Fibroblast of lung (primary cell): ENCODE measurements at places on chromosomes 12 and 14.
A peak's percentile ranks its signal among the peaks of the same experiment; 100 is the strongest.

GRCh38 chr12:125166041-125166440 lies 100.8 kb downstream of the AACS start:
- DNase-seq, result no peak

GRCh38 chr12:64819816-64820402 lies 4.5 kb upstream of the TBC1D30 start:
- no peak for DNase-seq

GRCh38 chr14:77640756-77641533 lies 24.5 kb upstream of the SPTLC2 start:
- DNase-seq, result peak; percentile 30

DNA sequence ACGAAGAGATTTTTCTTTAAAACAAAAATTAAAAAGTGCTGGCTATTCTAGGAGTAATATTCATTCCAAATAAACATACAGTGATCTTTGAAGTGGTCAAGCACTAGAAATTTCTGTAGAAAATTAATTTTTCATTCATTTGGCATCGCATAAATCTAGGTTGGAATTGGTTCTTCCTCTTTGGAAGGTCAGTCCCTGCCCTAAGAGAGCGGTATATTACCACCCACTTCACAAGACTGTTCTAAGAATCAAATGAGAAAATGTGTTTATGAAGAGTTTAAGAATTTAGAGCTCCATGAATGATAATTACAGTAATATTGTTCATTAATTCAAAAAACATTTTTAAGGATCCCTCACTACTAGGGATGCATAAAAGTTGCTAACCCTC lies 444 bp upstream of the GEMIN2 start:
- no peak for DNase-seq

- peak; percentile 53 for DNase-seq
Observed at GRCh38 chr14:94129758-94130414, 482 bp upstream of the IFI27L2 start.

DNA sequence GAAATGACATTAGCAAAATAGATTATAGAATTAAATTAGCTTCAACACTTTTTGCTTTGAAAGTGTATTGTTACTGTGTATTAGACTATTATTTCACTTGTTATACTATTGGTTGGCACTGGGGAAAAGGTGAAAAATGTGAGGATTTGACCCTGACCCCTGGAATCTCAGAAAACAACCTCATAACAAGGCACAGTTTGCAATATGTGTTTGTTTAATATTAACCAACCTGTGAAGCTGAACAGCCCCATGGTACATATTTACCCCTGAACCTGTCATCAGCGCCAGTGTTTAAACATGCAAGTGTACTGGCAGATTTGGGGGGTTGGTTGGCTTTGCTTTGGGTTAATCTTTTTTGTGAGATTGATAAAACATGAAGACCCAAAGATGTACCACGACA lies 11.7 kb downstream of the SLC38A4 start:
- DNase-seq, result no peak

- no peak for DNase-seq
Observed at GRCh38 chr14:70011708-70012107, 132.5 kb downstream of the SMOC1 start.

GRCh38 chr14:32469388-32470160 lies 140.5 kb downstream of the AKAP6 start:
- DNase-seq, result peak; percentile 82

GRCh38 chr12:6790496-6791150 lies 1.3 kb downstream of the CD4 start:
- no peak for DNase-seq

GRCh38 chr12:19998961-19999804 lies 369.2 kb upstream of the PDE3A start:
- no peak for DNase-seq

- DNase-seq, result no peak
Observed at GRCh38 chr14:36657399-36658122, 4.1 kb upstream of the PAX9 start.

- peak; percentile 57 for DNase-seq
Observed at GRCh38 chr12:48973941-48974673, 2.6 kb upstream of the WNT10B start.

DNA sequence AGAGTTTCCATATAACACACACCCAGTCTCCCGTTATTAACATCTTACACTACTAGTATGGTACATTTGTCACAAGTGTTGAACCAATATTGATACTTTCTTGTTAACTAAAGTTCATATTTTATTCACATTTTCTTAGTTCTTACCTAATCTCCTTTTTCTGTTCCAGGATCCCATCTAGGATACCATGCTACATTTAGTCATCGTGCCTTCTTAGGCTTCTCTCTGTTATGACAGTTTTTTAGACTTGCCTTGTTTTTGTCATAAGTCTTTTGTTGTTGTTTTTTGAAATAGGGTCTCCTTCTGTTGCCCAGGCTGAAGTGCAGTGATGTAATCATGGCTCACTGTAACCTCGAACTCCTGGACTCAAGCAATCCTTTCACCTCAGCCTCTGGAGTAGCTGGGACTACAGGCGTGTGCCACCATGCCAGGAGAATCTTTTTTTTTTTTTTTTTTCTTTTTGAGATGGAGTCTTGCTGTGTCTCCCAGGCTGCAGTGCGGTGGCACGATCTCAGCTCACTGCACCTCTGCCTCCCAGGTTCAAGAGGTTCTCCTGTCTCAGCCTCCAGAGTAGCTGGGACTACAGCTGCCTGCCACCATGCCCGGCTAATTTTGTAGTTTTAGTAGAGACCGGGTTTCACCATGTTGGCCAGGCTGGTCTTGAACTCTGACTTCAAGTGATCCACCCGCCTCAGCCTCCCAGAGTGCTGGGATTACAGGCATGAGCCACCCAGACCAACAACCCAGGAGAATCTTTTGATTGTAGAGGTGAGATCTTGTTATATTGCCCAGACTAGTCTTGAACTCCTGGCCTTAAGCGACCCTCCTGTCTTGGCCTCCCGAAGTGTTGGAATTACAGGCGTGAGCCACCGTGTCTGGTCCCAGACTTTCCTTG lies 59.1 kb upstream of the HECTD1 start:
- DNase-seq, result no peak

GRCh38 chr12:42716491-42716891 lies 126.9 kb upstream of the PRICKLE1 start:
- DNase-seq, result peak; percentile 78

GRCh38 chr12:112198120-112198733 lies 72.9 kb downstream of the TRAFD1 start:
- DNase-seq, result peak; percentile 61

GRCh38 chr12:108802101-108802961 lies 55.1 kb downstream of the SSH1 start:
- peak; percentile 81 for DNase-seq

DNA sequence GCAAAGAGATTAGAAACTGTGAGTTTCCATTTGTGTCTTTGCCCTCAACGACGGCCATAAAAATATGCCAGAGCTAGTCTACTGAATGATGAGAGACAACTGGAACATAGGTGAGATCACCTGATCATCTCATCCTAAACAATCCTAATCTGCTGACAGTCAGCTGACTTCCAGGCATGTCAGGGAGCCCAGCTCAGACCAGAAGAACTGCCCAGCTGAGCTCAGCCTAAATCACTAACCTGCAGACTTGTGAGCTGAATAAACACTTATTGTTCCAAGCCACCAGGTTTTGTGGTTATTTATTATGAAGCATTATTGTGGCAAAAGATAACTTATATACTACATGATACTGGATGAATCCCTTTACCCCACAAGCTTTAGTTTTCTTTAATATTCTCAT lies 118.9 kb upstream of the PLEKHG7 start:
- no peak for DNase-seq

GRCh38 chr14:89254166-89254909 lies 162.7 kb downstream of the FOXN3 start:
- no peak for DNase-seq

- DNase-seq, result no peak
Observed at GRCh38 chr12:47732504-47732903, 7.2 kb upstream of the ENDOU start.

- DNase-seq, result peak; percentile 59
Observed at GRCh38 chr12:48977290-48978281, 536 bp upstream of the WNT1 start.

- DNase-seq, result peak; percentile 98
Observed at GRCh38 chr14:69005432-69006148, 26.5 kb upstream of the ACTN1 start.

DNA sequence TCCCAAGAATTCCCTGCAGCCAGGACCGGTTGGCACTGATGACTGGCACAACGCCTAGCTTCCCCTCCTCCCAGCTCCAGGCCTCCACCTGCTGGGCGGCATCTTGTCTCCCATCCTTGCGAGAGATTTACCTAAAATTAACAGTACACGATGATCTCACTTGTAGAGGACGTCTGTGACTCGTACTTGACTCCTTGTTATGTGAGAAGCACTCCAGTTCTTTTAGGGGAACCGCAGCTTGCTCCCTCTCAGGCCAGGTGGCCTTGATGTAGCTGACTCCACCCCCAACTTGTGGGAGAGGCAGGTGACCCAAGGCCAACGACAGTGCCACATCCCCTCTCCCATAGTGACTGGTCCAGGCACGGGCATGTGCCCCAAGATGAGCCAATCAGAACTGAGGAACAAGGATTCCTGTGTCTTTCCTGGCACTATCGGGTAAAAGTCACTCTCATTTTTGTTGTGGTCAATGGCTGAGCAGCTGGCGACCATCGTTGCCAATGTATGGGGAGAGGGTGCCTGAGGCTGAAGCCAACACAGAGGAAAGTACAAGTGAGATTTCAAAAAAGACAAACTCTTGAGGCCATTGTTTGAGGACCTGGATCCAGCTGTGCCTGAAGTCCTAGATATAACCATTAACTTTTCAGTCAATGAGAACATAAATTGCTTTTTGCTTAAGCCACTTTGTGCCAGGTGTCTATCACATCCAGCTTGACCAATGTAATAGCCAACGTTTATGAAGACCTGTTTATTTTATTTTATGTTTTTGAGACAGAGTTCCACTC lies 208.7 kb downstream of the RBM19 start:
- DNase-seq, result no peak

DNA sequence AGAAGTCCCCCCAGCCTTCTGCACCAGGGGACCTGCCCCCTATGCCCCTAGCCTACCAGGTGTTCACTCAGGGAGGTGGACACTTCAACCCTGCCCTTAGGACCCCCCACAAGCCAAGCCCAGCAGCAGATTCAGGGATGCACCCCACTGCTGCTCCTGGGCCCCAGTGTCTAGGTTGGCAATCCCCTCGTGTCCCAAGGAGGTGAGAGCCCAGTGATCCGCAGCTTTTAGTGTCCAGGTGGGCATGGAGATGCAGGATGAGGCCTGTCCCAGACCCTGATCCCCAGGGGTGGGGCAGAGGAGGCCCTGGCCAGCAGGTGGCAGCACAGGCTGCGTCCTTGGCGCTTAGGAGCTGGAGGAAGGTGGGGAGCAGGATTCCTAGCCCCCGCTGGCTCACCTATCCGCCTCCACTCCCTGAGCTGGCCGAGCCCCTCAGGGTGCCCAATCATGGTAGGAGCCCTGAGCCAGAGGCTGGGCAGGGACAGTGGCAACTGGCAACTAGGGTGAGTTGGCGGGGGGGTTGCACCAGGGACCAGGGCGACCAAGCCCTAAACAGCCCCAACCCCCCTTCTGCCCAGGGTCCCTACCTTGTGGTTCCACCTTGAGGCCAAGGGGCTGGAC lies 4.1 kb downstream of the CKB start:
- DNase-seq, result no peak

DNA sequence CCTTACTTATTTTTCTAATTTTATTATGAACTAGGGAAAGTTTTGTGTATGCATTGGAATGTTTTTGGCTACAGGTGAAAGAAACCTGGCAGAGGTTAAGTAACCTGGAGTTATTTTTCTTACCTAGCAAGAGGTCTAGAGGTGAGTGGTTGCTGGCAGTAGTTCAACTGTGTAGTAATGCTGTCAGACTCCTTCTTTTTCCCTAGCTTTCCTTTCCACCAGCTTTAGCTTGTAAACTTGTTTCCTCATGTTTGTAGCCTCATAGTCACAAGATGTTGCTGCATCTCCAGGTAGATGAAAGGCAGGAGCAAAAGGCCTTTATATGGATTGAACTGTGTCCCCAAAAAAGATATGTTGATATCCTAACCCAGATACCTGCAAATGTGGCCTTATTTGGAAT lies 105.1 kb upstream of the AMIGO2 start:
- DNase-seq, result no peak

GRCh38 chr14:105889666-105890473 lies 363.5 kb downstream of the TMEM121 start:
- DNase-seq, result no peak

- peak; percentile 49 for DNase-seq
Observed at GRCh38 chr12:44574586-44574985, 301.5 kb downstream of the NELL2 start.

GRCh38 chr14:101102875-101103274 lies 199.4 kb upstream of the RTL1 start:
- DNase-seq, result no peak

- DNase-seq, result no peak
Observed at GRCh38 chr12:661720-662486, 1.3 kb downstream of the NINJ2 start.

GRCh38 chr12:111366075-111366474 lies 2.8 kb downstream of the PHETA1 start:
- DNase-seq, result no peak

GRCh38 chr12:23472329-23472971 lies 477.0 kb downstream of the SOX5 start:
- DNase-seq, result peak; percentile 3

GRCh38 chr12:74891083-74891668 lies 318.5 kb downstream of the KCNC2 start:
- no peak for DNase-seq

DNA sequence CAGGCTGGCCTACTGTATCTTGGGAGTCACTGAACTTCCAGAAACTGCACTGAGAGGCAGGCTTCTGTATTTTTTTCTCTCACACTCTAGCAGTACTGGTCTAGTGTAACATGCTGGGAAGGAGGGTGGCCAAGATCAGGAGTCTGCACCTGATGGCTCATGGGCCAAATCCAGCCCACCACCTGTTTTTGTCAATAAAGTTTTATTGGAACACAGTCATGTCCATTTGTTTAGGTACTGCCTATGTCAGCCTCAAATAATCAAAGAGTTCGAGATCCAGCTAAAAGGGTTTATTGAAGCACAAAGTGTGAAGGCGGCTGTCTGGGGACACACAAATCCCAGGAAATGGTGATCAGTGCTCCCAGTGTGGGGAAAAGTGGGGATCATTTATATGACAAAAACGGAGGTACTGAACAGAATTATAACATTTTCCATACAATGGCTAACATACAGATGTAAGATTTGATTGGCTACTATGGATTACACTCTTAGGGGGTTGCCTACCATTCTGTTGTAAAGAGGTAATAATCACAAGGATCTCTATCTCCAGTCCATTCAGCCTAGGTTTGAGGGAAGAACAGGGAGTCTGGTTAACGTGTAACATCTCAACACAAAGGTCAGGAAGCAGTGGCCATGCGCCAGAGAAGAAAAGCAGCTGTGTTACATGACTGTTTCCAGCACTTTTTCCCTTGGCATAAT lies 12.9 kb downstream of the USP30 start:
- peak; percentile 4 for DNase-seq

- no peak for DNase-seq
Observed at GRCh38 chr12:14825256-14825655, 11.3 kb upstream of the SMCO3 start.

DNA sequence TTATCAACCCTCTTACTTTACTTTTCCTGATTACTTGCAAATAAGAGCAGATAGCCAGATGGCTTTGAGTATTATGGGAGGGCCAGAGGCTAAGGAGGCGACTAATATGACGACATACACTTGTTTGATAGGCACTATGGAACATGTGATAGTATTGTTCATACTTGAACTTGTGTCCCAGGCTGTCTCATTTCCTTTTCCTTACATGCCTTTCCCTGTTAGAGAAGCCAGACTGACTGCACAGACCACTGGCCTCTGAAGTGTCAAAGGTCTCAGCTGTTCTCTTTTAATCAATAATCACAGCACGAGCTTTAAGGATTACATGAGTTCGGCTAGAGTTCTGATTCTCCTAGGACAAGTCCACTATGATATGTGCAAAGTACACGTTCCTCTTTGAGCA lies 326.0 kb downstream of the PRKD1 start:
- peak; percentile 46 for DNase-seq
